ENCODE measurements at places on chromosomes 16 and 17.

GRCh38 chr16:85028685-85029407 is 1.3 kb downstream of the KIAA0513 start:
- DNase-seq: peak; percentile 54

DNA sequence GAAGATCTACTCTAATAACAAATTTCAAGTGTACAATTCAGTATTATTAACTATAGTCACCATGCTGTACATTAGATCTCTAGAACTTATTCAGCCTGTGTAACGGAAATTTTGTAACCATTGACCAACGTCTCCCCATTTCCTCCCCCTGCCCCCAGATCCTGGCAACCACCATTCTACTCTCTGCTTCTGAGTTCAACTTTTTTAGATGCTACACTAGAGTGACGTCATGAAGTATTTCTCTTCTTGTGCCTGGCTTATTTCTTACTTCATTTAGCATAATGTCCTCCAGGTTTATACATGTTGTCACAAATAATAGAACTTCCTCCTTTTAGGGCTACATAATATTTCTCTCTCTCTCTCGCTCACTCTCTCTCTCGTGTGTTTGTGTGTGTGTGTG is 157.5 kb downstream of the ANKFN1 start:
- no peak for DNase-seq

GRCh38 chr16:54506214-54506580 is 219.6 kb upstream of the IRX3 start:
- no peak for DNase-seq

- DNase-seq: peak; percentile 84
Observed at GRCh38 chr16:69404275-69404805, 18.5 kb upstream of the TERF2 start.

GRCh38 chr17:40095351-40095943 is 4.9 kb downstream of the NR1D1 start:
- no peak for DNase-seq

GRCh38 chr16:27335349-27336053 is 21.7 kb downstream of the IL4R start:
- DNase-seq: peak; percentile 86

- peak; percentile 82 for DNase-seq
Observed at GRCh38 chr17:57902800-57903759, 52.1 kb downstream of the CUEDC1 start.

- peak; percentile 82 for DNase-seq
Observed at GRCh38 chr16:56477096-56477878, 25.9 kb downstream of the OGFOD1 start.

GRCh38 chr16:23121024-23121423 is 28.2 kb downstream of the USP31 start:
- no peak for DNase-seq

DNA sequence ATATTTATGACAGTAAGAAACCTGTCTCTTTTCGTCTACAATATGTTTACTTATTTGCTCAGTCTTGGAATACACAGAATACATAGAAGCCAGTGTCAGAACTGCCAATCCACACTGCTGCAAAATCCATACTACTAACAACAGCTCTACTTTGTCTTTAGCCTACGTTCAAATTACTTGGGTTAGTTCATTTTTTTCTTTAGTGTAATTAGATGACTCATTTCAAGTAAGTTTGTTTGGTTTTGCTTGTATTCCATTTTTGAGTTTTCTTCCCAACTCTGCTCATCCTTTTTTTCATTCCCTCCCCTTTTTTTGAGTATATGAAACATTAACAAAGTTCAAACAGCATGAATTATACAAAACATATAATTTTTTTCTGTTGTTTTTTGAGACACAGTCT is 16.9 kb downstream of the CMC2 start:
- DNase-seq: no peak

- DNase-seq: no peak
Observed at GRCh38 chr17:19328441-19329061, 34.0 kb downstream of the B9D1 start.

GRCh38 chr16:28186752-28187151 is 25.0 kb downstream of the XPO6 start:
- DNase-seq: peak; percentile 57

- peak; percentile 97 for DNase-seq
Observed at GRCh38 chr16:88772871-88773811, 11.9 kb downstream of the PIEZO1 start.

- DNase-seq: no peak
Observed at GRCh38 chr17:70535986-70536385, 366.7 kb downstream of the KCNJ2 start.

GRCh38 chr16:79186196-79186595 is 414.3 kb downstream of the MAF start:
- no peak for DNase-seq

DNA sequence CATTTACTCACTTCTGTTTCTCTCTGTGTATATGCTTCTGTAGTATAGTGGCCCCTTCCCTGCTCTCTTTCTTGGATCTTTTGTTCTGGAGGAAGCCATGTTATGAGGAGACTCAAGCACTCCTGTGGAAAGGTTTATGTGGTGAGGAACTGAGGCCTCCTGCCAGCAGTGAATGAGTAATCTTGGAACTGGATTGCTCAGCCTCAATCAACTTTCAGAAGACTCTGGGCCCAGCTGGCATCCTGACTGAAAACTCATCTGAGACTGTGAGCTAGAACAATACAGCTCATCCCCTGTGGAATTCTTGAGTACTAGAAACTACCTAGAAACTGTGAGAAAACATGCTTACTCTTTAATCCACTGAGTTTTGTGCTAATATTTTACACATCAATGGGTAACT is 133.1 kb upstream of the ZKSCAN2 start:
- no peak for DNase-seq

DNA sequence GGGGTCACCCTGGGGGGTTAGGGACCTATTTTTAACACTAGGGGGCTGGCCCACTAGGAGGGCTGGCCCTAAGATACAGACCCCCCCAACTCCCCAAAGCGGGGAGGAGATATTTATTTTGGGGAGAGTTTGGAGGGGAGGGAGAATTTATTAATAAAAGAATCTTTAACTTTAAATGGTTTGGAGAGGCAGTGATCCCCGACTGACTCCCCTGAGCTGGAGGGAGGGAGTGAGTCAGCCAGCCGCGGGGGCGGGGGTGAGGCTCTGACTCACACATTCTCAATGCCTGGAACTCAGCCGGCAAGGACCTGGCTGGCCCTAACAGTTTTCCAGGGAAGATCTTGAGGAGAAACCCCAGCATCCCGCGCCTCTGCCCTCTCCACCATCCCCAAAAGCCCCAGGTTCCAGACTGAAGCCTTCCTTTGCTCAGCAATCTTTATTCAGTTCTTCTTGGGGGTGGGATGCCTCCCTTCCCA is 1.5 kb downstream of the HCFC1R1 start:
- DNase-seq: peak; percentile 96

DNA sequence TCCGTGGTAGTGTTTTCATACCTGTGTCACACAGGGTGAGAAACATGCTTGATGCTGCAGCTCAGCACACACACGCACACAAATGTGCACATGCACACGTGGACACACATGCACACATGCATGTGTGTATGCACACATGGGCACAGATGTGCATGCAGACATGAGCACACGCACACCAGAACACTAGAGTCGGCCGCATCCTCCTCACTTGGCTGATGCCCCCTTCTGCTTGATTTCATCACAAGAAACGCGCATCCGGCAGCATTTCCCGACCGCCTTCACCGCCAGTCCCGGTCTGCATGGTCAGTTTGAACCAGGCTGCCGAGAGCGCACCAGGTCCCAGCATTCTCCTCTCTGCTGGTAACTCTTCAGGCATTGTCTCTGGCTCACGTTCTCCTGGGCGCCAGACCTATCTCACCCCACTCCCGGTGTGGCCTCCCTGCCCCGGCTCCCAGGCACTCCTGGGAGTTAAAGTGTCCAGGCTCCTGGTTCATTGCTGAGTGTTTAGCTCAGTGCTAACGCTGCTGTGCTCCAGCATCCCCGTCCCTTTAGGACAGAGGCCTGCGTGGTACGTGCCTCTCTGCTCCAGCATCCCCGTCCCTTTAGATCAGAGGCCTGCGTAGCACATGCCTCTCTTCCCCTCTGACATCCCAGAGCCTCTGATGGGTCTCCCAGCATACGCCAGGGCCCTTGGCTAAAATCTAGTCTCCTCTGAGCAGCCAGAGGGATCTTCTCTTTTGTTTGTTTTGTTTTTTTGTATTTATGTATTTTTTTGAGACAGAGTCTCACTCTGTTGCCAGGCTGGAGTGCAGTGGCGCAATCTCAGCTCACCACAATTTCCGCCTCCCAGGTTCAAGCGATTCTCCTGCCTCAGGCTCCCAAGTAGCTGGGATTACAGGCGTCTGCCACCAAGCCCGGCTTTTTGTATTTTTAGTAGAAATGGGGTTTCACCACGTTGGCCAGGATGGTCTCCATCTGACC is 16.0 kb downstream of the BAIAP2 start:
- DNase-seq: no peak

DNA sequence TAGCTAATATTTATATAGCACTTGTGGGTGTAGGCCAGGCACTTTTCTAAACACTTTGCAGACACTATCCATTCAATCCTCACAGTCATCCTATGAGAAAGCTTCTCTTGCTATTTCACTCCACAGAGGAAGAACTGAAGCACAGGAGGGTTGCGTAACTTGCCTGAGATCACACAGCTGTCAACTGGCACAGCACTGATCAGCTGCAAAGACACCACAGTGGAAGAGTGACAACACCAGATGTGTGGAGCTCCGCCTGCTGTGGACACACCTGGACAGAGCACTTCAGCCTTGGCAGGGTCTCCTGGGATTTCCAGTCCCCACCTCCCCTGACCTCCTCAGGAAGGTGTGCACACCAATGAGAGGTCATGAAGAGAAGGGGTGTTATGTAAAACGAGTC is 13.3 kb upstream of the CNEP1R1 start:
- DNase-seq: peak; percentile 10

DNA sequence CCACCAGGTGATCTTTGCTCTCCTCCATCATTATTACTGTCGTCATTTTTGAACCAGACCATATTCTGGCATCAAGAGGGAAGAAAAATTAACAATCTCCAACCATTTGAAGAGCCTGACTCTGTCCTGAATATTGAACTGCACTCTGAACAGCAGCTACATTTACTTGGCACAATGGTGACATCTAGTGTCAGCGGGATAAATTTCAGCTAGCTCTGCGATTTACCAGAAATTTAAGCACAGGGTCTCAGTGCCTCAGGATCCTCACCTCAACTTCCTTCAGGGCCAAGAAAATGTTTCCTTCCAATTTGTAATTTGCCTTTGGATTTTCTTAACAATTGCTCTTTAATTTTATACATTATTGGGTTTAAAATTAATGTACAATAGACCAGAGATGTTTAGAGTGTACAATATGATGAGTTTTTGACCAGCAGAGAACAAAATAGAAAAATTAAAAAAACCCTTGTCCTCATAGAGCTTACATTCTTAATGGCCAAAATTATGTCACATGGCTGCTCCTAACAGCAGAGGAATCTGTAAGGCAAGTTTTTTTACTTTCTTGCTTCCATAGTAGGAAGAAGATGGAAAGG is 10.7 kb upstream of the ZNF19 start:
- DNase-seq: peak; percentile 36

GRCh38 chr16:1777375-1778199 is 4.7 kb upstream of the MRPS34 start:
- DNase-seq: no peak

GRCh38 chr16:23254338-23254737 is 47.8 kb upstream of the SCNN1B start:
- DNase-seq: peak; percentile 38

GRCh38 chr16:80744856-80745255 is 59.5 kb downstream of the CDYL2 start:
- no peak for DNase-seq

DNA sequence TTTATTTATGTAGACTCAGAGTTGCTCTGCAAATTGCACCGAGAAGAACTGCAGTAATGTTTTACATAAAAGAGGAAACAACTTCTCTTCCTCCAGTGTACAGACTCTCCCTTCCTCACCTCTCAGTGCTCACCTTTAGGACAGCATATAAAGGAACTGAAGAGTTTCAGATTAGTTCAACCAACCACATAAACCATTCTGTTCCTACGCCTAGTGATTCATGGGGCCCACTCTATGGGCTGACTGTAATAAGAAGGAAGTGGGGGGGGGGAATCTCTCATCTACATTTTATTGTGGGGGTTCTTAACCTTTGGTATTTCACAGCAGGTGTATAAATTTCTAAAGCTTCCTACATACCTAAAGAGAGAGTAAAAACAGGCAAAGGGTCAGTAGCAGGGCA is 18.3 kb downstream of the ZSWIM7 start:
- DNase-seq: no peak

GRCh38 chr17:58356231-58356630 is 4.2 kb upstream of the SUPT4H1 start:
- no peak for DNase-seq

DNA sequence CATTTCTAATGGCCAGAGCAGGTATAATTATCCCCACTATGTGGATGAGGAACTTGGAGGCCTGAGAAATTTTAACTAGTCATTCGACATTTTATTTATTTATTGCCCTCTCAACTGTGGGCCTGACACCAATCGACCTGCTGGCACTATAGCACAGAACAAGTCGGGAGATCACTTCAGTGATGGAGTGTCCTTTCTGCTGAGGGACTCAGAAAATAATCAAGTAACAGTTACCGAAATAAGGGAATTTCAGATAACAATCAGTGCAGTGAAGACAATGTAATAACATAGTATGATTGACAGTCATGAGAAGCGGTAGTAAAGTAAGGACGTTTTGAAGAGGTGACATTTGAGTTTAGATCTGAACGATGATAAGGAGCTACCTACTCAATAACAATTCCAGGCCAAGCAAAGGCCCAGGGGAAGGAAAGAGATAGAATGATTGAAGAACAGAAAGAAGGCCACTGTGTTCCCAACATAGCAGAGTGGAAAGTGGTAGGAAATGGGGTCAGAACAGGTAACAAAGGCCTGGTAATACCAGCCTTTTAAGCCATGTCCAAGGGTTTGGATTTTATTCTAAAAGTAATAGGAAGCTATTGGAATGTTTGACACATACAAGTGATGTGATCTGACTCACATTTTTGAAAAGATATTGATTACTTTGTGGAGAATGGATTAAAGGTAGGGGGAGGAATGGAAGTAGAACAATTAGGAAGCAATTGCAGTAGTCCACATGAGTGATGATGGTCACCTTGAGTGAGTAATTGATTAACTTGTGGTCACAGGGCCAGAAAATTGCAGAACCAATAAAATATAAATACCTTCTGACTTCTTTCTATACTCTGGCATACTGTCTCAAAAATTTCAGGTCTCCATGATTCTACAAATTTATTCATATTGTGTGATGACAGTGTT is 1.4 kb downstream of the STXBP4 start:
- DNase-seq: no peak

GRCh38 chr17:42543190-42544079 is 7.4 kb downstream of the NAGLU start:
- no peak for DNase-seq

GRCh38 chr17:45341533-45342158 is 24.8 kb upstream of the MAP3K14 start:
- peak; percentile 98 for DNase-seq

- DNase-seq: no peak
Observed at GRCh38 chr17:72588561-72588960, 467.7 kb downstream of the SOX9 start.
